Naive thymus-derived CD4-positive, alpha-beta T cell (primary cell): ENCODE measurements at places on chromosomes 1 and 21. TPM values are rescaled to one million over a fixed set of nuclear protein-coding genes. Genes with fewer than 3 reads are reported as not detected.

The ZBTB8A gene
- polyA plus RNA-seq, result not detected

The TCHHL1 gene
- not detected for polyA plus RNA-seq

The OR6K3 gene
- polyA plus RNA-seq, result not detected

The LCE3E gene
- not detected for polyA plus RNA-seq

The SYT14 gene
- not detected for polyA plus RNA-seq

The SLC9C2 gene
- polyA plus RNA-seq, result not detected

The LSM10 gene
- 144 TPM for polyA plus RNA-seq

The CCDC30 gene
- 0.26 TPM for polyA plus RNA-seq

- no peak overlapping the region for H3K27ac ChIP-seq
- DNase-seq, result no peak
- no peaks in the 10 kb centered on the region for H3K27me3 ChIP-seq
- H3K36me3 ChIP-seq, result no peaks in the 10 kb centered on the region
- no peak overlapping the region for H3K4me3 ChIP-seq
These were observed 20.5 kb downstream of the HTR1D start for GRCh38 chr1:23196627-23197328.

DNA sequence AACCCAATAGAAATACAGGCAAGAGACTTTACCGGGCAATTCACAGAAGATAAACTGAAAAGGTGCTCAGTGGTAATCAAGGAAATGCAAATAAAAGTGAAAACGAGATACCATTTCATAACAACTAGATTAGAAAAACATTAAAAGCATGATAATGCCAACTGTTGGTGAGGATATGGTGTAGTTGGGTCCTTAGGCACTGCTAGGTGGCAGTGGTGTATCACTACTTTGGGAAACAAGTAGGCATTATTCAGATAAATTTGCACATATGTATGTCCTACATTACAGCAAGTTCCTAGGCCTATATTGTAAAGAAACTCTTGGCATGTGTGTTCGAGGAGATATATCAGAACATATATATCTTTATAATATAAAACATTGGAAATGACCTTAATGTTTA is 31.0 kb downstream of the AZIN2 start:
- H3K36me3 ChIP-seq, result no peaks in the 10 kb centered on the region
- no peaks in the 10 kb centered on the region for H3K4me1 ChIP-seq
- DNase-seq, result no peak
- no peak overlapping the region for H3K27ac ChIP-seq
- no peaks in the 10 kb centered on the region for H3K27me3 ChIP-seq
- no peak overlapping the region for H3K4me3 ChIP-seq

DNA sequence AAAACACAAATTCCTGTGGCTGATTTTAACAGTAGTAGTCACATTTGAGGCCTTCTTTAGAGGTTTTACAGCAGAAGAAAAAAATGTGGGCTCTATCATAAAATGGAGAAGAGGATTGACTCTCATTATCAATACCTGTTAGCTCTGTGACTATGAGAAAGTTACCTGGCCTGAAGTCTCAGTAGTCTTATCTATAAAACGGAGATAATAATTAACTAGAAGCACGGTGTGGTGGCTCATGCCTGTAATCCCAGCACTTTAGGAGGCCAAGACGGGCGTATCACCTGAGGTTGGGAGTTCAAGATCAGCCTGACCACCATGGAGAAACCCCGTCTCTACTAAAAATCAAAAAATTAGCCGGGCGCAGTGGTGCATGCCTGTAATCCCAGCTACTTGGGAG is 90.4 kb upstream of the PLPPR4 start:
- no peaks in the 10 kb centered on the region for H3K4me1 ChIP-seq
- no peaks in the 10 kb centered on the region for H3K36me3 ChIP-seq
- no peak overlapping the region for H3K4me3 ChIP-seq
- no peaks in the 10 kb centered on the region for H3K27me3 ChIP-seq
- no peak overlapping the region for H3K27ac ChIP-seq

DNA sequence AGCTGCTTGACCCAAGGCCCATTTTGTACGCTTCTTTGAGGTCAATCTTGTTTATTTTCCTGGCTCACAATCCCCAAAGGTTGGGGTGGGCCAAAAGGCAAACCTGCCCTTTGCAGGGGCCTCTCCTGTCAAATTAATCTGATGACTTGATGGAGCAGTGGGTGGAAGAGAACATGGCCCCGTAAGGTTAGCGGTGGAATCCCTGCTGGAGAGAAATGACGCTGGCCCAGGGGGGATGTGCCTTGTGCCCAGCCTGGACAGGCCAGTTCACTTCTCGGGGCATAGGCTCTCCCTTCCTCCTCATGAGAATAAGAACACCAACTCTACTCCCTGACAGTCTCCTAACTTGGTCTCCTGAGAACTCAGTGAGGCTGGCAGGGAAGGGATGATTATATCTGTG is 40.5 kb downstream of the C1orf198 start:
- H3K36me3 ChIP-seq, result no peaks in the 10 kb centered on the region
- no peak for DNase-seq
- H3K4me3 ChIP-seq, result no peak overlapping the region

- H3K4me1 ChIP-seq, result no peaks in the 10 kb centered on the region
- no peak overlapping the region for H3K27ac ChIP-seq
- no peaks in the 10 kb centered on the region for H3K36me3 ChIP-seq
- DNase-seq, result no peak
- H3K27me3 ChIP-seq, result no peaks in the 10 kb centered on the region
These were observed 25.5 kb downstream of the SLC19A1 start for GRCh38 chr21:45516671-45517151.

DNA sequence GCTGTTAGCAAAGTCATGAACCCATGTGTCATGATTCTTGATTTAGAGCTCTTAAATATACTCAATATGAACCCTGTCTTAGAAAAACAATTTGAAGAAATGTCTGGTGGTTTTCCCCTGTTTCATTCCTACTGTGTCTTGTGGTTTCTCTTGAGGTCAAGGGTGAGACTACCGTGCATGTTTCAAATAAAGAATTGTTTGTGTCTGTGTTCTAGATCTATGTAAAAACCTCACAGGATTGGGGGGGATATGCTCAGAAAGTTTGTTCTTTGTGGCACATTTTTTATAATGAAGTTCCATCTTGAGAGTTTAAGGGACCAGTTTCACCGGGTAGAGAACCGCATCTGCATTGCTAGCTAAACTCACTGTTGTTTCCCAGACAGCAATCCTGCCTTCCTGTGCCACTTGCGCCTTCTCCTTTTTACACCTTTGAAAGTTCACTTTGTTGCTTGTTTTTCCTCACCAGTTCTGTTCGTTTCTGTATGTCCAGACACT is 30.9 kb upstream of the CACYBP start:
- peak overlapping the region; percentile 71 for H3K27ac ChIP-seq
- peak; percentile 88 for DNase-seq
- peaks cover 69% of the 10 kb centered on the region for H3K4me1 ChIP-seq
- no peaks in the 10 kb centered on the region for H3K36me3 ChIP-seq
- H3K27me3 ChIP-seq, result no peaks in the 10 kb centered on the region
- H3K4me3 ChIP-seq, result peak overlapping the region; percentile 18

DNA sequence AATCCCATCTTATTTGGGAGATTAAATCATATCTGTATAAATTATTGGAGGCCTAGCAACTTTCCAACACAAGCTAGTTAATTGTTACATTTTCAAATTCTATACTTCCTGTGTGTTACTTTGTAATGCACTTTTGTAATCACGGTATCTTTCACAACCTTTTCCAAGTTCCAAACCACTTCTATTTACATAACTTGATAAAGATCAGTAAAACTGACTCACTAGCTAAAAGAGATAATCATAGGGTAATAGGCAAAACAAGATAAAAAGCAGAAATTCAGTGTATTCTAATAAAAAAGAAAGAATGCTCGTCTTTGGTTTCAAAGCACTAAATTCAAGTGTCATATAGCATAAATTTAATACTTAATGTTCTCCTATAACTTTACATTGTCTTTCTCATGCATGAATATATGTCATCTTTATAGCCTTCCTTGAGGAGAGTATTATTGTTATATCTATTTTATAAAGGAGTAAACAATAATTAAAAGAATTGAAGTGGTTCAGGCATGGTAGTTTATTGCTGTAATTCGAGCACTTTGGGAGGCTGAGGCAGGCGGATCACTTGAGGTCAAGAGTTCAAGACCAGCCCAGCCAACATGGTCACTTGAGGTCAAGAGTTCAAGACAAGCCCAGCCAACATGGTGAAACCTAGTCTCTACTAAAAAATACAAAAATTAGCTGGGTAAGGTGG is 66.4 kb downstream of the RGS13 start:
- no peaks in the 10 kb centered on the region for H3K27me3 ChIP-seq
- no peak overlapping the region for H3K27ac ChIP-seq
- H3K36me3 ChIP-seq, result no peaks in the 10 kb centered on the region
- H3K4me1 ChIP-seq, result no peaks in the 10 kb centered on the region
- DNase-seq, result no peak

DNA sequence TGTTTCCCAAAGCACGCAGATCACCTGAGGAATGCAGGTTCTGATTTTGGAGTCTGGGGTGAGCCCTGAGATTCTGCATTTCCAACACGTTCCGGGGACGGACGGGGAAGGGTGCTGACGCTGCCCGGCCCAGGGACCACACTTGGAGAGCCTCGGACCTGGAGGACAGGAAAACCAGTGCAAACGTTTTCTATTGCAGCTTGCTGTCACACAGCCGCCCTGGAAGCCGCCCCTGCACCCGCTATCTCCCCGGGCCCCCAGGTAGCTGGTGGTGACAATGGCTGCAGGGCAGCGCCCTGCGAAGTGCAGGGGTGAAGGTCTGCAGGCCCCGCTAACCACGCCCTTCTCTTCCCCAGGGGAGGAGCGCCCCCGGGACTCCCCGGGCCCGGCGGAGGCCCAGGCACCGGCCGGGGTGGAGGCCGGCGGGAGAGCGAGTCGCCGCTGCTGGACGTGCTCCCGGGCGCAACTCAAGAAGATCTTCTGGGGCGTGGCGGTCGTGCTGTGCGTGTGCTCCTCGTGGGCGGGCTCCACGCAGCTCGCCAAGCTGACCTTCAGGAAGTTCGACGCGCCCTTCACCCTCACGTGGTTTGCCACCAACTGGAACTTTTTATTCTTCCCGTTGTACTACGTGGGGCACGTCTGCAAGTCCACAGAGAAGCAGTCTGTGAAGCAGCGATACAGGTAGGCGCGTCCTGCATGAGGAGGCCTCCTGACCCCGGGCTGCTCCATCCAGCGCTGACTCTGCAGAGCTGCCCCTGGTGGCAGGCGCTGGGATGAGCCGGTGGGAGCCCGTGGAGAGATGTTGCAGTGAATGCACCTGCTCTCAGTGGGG is 142.0 kb upstream of the COA6 start:
- no peak overlapping the region for H3K4me3 ChIP-seq
- no peaks in the 10 kb centered on the region for H3K36me3 ChIP-seq
- no peak for DNase-seq

GRCh38 chr1:112767646-112768045 is 52.5 kb upstream of the PPM1J start:
- no peaks in the 10 kb centered on the region for H3K4me1 ChIP-seq
- no peaks in the 10 kb centered on the region for H3K36me3 ChIP-seq
- no peak for DNase-seq
- no peaks in the 10 kb centered on the region for H3K27me3 ChIP-seq
- no peak overlapping the region for H3K27ac ChIP-seq
- no peak overlapping the region for H3K4me3 ChIP-seq

GRCh38 chr1:54791880-54792522 is 9.1 kb downstream of the TTC22 start:
- no peak for DNase-seq
- no peaks in the 10 kb centered on the region for H3K27me3 ChIP-seq
- no peaks in the 10 kb centered on the region for H3K4me1 ChIP-seq

DNA sequence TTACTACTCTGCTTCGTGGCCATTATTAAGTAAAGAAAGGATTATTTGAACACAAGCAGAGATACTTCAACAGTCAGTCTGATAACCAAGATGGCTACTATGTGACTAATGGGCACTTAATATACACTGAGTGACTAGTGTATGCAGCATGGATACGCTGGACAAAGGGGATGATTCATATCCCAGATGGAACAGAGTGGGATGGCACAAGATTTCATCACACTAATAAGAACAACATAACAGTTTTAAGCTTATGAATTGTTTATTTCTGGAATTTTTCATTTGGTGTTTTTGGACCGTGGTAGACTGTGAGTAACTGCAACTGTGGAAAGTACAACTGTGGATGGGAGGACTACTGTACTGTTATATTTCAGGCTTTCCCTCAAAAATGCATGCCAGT is 9.4 kb downstream of the ZCCHC17 start:
- no peak overlapping the region for H3K27ac ChIP-seq
- DNase-seq, result no peak
- H3K27me3 ChIP-seq, result no peaks in the 10 kb centered on the region
- no peak overlapping the region for H3K4me3 ChIP-seq
- H3K4me1 ChIP-seq, result no peaks in the 10 kb centered on the region

DNA sequence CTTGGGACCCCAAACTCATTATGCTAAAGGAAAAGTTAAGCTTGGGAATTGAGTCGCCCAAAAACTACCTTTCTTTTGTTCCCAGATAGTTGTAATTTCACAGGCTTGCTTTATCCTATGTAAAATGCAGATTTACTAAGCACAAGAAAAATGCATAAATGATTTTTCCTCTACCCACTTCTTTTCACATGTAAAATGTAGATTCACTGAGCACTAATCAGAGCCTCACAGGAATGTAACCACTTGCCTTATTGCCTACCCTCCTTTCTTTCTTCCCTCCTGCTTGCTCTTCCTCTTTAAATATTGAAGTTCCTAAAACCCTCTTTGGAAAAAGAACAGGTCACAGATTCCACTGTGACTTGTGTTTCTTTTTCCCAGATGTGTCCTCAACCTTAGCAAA is 18.3 kb downstream of the CAPN8 start:
- no peak overlapping the region for H3K27ac ChIP-seq
- no peaks in the 10 kb centered on the region for H3K36me3 ChIP-seq
- no peak overlapping the region for H3K4me3 ChIP-seq
- no peaks in the 10 kb centered on the region for H3K27me3 ChIP-seq
- no peak for DNase-seq
- H3K4me1 ChIP-seq, result no peaks in the 10 kb centered on the region

DNA sequence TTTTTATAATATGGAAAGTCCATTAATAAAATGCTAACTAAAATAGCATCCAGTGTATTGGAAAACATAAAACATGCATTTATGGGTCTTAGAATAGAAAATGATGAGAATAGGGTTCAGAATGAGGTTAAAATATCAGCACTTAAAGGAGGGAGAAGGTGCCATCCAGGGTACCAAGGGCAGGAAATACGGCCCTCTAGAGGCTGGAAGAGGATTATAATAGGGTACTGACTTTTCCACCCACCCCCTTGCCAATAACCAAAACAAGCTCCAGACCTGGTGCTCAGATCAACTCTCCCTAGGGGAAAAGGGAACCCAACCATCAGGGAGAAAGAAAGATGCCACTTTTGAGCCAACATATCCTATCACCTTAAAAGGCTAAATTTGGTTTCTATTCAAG is 26.7 kb downstream of the ASTN1 start:
- no peaks in the 10 kb centered on the region for H3K36me3 ChIP-seq
- H3K4me1 ChIP-seq, result no peaks in the 10 kb centered on the region
- H3K4me3 ChIP-seq, result no peak overlapping the region
- H3K27me3 ChIP-seq, result no peaks in the 10 kb centered on the region

DNA sequence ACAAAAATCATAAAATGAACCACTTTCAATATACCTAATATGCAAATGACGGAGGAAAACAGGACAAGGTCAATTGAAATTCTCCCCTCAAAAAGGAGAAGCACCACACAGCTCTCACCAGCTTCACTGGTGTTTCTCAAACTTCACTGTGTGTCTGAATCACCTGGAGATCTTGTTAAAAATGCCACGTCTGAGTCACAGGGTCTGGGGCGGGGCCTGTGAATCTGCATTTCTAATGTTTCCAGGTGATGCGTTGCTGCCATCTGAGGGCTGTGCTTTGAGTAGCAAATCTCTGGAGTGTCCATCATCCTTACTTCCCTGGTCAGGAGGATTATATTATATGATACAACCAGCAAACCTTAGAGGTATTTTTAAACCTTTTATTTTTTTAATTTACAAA is 9.0 kb downstream of the CLDN19 start:
- H3K36me3 ChIP-seq, result no peaks in the 10 kb centered on the region
- H3K4me1 ChIP-seq, result no peaks in the 10 kb centered on the region
- no peak overlapping the region for H3K4me3 ChIP-seq

GRCh38 chr1:234836045-234836681 is 226.2 kb upstream of the IRF2BP2 start:
- no peaks in the 10 kb centered on the region for H3K27me3 ChIP-seq
- DNase-seq, result no peak
- no peak overlapping the region for H3K27ac ChIP-seq
- no peak overlapping the region for H3K4me3 ChIP-seq
